SJSA1 (cell line): ENCODE measurements at places on chromosomes 6 and 20. TPM values are rescaled to one million over a fixed set of nuclear protein-coding genes. Genes with fewer than 3 reads are reported as not detected.

The SLC25A27 gene
- 1.5 TPM in 1 of 2 replicates, not detected in the other for total RNA-seq

The LY6G5C gene
- total RNA-seq: 1.6 TPM in 1 of 2 replicates, not detected in the other

The XKR7 gene
- total RNA-seq: not detected in 2 replicates

DNA sequence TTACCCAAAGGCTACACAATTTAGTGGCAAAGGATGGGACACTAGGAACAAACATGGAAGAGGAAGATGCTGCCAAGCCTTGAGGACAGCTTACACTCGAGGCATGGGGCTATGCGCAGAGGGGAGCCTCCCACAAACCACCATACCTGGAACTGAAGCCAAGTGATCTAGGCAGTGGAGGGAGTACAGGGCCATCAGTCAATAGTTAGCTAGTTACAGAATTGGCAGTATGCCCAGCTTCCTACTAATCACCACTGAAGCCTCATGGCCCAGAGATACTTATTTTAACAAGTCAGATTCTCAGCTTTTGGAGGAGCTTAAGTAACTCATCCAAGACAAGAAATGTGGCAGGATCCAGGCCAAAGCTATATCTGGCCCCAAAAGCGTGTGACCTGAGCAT is 226.6 kb upstream of the MOCS1 start:
- no peak for DNase-seq

GRCh38 chr20:32975698-32976674 is 28.2 kb downstream of the SUN5 start:
- DNase-seq: no peak

GRCh38 chr6:77445214-77445613 is 18.1 kb downstream of the HTR1B start:
- DNase-seq: no peak
